Stimulated activated CD4-positive, alpha-beta T cell treated with anti-CD3 and anti-CD28 coated beads, Interleukin-12 subunit alpha, Interleukin-12 subunit beta, amount 100 ng/mL, for 48 hours (primary cell): ENCODE measurements at places on chromosomes 3 and 15.

GRCh38 chr3:45940781-45941365 is 2.4 kb upstream of the CXCR6 start:
- DNase-seq = no peak

- no peak for DNase-seq
Observed at GRCh38 chr3:126606001-126606400, 47.3 kb upstream of the C3orf22 start.

DNA sequence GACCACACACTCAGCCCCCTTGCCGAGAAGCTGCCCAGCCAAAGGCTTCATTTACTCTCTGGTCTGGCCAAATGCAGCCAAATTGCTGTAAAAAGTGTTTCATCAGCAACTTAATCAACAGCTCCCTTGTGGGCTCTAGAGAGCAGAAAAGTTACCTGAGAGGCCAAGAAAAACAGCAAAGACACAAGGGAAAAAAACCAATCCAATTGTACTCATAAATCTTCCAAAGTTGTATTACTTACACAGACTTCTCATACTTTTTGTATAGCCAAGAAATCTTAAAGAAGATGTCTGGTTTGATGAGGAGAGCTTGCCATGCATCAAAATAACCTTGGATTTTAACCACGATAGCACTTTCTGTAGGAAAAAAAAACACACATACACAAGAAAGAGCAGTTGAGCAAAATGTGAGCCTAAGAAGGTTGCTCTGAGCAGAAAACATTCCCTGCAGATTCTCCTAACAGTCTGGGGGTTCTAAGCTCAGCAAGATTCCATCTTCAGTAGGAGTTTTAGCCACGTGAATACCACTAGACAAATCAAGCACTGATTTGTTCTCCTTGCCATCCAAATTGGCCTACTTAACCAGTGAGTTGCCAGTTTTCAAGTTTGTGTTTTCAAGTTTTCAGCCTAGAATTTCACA is 120.0 kb downstream of the CYP19A1 start:
- DNase-seq = no peak

DNA sequence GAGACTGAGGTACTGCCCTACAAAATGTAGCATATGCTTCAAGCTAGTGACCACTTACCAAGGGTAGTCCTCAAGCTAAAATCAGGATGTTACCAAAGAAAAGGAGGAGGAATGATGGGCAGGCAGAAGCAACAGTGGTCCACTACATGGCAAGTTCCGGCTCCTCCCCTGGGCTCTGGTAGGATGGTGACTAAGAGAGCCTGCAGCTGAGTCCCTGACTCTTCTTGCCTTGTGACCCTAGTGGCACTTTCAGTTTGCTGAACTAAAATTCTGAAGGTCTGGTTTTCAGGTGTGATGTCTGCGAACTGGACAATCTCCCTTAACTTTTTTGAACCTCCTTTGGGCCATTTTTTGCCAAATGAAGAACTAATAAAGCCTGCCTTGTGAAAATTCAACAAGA is 40.9 kb downstream of the MRPL46 start:
- no peak for DNase-seq

- DNase-seq = no peak
Observed at GRCh38 chr3:149435996-149436885, 38.3 kb upstream of the TM4SF4 start.

DNA sequence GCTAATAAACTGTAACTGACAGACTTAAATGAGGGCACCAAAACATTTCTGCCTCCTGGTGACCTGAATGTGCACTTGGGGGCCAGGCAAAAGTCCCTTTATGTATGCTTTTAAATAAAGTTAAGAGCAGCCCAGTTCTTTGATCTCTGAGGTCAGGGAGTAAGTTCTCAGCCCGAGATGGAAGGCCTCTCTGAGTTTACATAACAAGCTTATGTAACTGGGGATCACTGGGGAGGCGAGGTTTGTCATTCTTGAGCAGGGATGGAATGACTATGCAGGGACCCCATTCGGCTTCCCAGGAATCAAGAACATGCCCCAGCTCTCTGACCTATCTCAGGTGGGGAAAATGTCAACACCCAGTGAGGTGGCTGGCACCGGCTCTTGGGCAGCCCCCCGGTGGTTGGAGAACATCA is 198.7 kb upstream of the BHLHE40 start:
- no peak for DNase-seq

DNA sequence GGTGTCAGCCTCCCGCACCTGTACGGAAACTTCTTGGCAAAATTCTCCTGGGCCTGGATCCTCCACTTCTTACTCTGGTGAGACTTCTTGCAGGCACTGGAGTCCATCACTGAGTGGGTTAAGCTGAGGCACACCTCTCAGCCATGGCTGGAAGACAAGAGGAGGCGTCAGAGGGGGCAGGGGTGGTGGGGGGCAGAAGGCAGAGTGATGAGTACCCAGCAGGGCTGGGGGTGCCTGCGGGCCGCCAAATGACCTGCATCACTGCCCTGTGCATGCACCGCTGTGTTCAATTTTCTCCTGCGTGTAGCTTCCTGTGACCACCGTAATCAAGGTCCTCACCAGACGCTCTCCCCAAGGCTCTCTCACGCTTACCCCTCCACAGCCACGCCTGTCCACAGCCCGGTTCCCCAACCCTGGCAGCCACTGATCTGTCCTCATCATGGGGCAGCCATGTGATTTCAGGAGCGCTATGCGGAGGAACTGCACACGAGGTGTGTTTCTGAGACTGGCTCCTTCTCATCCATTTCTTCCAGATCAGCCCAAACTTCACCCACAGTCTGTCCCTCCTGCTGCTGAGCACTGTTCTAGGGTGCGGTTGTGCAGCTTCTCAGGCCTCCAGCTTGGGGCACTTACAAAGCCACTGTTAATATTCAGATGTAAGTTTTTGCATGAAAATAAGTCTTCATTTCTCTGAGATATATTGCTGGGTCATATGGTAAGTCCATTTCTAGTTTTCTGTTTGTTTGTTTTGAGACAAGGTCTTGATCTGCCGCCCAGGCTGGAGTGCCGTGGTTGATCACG is 5.2 kb downstream of the C3orf22 start:
- DNase-seq = no peak

DNA sequence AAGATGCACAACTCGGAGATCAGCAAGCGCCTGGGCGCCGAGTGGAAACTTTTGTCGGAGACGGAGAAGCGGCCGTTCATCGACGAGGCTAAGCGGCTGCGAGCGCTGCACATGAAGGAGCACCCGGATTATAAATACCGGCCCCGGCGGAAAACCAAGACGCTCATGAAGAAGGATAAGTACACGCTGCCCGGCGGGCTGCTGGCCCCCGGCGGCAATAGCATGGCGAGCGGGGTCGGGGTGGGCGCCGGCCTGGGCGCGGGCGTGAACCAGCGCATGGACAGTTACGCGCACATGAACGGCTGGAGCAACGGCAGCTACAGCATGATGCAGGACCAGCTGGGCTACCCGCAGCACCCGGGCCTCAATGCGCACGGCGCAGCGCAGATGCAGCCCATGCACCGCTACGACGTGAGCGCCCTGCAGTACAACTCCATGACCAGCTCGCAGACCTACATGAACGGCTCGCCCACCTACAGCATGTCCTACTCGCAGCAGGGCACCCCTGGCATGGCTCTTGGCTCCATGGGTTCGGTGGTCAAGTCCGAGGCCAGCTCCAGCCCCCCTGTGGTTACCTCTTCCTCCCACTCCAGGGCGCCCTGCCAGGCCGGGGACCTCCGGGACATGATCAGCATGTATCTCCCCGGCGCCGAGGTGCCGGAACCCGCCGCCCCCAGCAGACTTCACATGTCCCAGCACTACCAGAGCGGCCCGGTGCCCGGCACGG is 991 bp downstream of the SOX2 start:
- no peak for DNase-seq

- DNase-seq = no peak
Observed at GRCh38 chr3:117480972-117481371, 771.4 kb downstream of the TUSC7 start.

DNA sequence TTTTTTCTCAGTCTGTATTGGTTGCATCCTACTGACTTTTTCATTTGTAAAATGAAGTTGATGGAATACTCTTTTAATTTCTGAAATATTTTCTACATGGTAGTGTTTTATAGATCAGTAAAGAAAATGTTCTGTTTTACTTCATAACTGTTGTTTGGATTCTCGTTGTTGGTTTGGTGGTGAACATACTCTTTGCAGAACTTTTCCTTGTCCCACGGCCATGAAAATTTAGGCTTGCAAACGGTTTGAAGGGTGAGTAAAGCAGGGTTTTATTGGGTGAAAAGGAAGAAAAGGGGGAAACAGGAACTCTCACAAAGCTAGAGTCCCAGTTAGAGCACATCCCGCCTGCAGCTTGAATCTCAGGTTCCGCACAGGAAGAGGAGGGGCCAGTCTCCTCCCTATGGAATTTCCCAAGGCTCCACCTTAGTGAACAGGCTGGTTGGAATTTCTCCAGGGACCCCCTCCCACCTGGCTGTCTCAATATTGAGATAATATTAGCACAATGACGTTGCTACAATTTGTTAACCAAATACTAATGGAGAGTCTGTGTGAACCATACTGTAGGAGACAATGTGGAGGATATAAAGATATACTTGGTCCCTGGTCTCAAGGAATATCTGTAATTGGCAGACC is 5.6 kb downstream of the PDCD6IP start:
- DNase-seq = no peak

DNA sequence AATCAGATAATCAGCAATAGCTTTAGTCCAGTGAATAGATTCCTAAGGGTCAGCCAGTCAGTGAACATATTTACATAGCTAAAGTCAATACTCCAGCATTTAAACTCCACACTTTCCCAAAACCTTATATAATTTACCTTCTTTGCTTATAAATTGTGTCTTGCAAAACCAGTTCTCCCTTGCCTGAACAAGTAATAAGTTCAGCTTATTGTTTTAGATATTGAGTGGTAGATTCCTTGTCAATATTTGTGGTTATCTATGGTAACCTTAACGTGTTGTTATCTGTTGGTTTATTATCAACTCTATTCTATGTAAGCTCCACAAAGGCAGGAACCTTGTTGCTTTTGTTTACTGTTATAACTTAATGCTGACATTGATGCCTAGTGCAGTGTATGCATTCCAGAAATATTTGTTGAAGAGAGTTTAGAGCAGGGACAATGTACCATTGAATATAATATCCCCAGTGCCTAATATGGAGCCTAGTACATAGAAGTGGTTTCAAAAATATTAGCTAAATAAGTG is 24.0 kb downstream of the PLSCR5 start:
- no peak for DNase-seq

- no peak for DNase-seq
Observed at GRCh38 chr3:155663467-155664212, 81.2 kb downstream of the PLCH1 start.

DNA sequence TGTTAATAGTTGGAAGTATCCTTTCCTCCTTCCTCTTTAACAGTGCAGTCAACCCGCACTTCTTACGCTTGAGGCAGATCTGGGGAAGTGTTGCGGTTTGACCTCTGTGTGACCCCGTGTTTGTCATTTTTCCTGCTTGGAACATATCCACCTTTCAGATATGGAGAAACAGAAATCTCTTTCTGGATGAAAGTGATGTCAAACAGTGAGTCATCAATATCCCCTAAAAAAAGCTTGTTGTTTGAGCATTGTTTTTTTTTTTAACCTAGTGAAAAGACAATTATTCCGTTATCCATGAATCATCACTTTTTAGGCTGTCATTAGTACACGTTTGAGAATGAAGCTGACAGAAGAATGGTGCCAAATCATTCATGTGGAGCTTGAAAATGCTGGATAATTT is 293.7 kb downstream of the ARPP21 start:
- no peak for DNase-seq

DNA sequence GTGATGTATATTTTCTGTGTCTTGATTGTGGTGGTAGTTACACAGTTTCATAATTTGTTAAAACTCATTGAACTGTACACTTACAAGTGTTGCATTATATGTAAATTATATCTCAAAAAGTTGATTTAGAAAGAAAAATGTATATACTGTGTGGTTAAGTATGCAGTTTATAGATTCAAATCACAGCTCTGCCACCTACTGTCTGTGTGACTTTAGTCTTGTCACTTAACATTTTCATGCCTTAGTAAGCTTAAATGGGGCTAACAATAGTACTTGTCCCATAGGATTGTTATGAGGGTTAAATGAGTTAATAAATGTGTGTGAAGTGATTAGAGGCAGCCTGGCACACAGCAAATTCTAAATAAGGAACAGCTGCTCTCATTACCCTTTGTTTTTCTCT is 120.9 kb upstream of the P2RY1 start:
- no peak for DNase-seq

- no peak for DNase-seq
Observed at GRCh38 chr3:184186184-184186901, at the start of gene ABCF3. Gene ABCF3 (plus strand): TSS chr3:184186199. CDS start chr3:184186208, 9 bp downstream.

- no peak for DNase-seq
Observed at GRCh38 chr3:30688776-30689641, 82.6 kb downstream of the TGFBR2 start.

DNA sequence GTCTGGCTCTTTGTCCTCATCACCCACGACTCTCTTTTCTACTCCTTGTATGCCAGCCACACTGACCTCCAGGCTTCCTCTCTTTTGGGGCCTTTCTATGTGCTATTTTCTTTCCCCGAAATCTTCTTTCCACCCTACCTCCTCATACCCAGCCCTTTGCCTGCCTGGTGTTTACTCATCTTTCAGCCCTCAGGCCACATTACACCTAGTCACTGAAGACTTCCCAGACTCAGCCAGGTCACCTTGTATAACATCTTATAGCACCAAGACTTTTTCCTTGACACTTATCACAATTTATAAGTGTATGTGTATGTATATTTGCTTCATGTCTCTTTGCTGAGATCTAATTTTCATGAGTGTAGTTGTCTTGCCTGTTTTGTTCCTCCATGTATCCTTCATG is 396.4 kb downstream of the NLGN1 start:
- no peak for DNase-seq

GRCh38 chr3:66483409-66483906 is 17.4 kb downstream of the LRIG1 start:
- DNase-seq = no peak

DNA sequence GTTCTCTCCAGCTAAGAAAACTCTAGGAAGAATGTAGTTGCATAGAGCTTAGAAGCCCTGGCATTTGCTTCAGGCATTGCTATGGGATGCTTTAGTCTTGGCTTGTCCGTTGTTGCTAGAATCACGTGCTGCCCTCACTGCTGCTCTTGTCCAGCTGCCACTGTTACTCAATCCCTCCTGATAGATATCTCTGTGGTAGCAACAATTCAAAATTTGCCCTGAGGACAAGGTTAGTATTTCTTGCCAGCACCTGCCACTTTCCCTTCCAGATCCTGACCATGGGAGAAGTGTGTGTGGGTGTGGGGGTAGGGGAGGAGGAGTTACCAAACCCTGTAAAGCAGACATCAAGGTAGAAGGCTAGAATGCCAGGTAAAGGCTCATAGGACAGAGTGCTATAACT is 113.8 kb downstream of the PPM1L start:
- no peak for DNase-seq

DNA sequence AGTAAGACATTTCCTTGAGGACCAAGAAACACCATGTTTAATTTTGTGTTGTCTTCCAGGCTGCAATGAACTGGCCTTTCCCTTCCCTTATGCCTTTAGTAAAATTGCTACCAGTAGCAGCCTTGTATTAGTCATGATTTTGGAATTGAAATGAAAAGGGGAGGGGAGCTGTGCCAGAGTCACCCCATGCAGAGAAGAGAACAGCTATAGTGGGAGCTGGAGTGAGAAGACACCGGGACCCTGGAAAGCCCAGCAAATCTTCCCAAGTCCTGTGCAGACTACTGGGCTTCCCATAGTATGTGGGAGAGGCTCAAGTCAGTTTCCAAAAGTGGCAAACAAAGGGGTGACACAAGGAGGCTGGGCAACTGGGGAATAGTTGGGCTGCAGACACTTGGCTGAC is 178.5 kb downstream of the NR1D2 start:
- no peak for DNase-seq
